HTR-8/SVneo (cell line): ENCODE measurements at places on chromosomes 2 and 18.

GRCh38 chr2:124325667-124326440 is 300.8 kb downstream of the CNTNAP5 start:
- no peak for DNase-seq

GRCh38 chr2:232418466-232419244 is 12.0 kb downstream of the ALPG start:
- peak; percentile 36 for DNase-seq

DNA sequence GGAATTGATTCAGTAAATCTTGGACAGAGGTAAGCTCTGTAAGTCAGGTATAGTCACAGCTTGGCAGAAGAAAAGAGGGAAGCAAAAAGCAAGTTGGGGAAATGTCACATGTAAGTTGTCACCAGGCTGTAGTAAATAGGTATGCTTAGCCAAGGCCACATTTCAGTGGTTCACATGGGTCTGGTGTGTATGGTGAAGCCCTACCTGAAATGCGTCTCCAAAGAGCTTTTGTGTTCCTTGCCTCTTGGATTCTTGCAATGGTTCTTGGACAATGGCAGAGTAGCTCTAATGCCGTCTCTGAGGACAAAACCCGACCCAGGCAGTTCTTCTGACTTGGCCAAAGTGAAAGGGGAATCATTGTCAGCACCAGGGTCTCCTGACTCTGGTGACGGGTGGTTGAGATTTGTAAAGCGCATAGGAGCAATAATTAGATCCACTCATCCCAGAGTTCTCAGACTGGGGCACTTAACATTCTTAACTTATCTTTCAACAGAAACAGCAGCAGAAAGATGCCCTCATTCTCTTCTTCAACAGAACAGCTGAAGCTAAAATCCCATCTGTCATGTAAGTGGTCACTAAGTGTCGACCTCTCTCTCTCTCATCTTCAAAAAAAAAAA is 34.4 kb upstream of the RPL37A start:
- DNase-seq: no peak

DNA sequence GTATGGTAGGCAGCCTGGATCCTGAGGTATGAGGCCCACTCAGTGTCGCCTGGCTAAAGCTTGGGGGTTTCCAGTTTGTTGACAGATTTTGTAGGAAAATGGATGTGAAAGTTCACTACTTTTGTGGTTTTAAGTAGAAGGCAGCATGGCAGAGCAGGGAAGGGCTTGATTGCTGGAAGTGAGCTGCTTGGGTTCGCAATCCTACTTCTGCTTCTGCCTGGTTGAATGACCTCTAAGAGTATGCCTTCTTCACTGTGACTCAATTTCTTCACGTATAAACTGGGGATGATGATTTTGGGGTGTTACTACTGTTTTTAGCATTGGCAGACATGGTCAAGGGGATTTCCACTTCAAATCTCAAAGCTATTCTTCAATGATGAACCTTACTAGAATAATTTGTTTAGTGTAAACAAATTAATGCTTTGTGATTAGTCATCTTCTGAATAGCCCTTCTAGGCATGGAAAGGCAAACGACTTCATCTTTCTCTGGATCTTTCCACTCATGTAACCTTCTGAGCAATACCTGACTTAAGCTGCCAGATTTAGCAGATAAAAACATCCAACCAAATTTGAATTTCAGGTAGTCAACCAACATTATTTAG is 13.2 kb downstream of the BMP10 start:
- no peak for DNase-seq

DNA sequence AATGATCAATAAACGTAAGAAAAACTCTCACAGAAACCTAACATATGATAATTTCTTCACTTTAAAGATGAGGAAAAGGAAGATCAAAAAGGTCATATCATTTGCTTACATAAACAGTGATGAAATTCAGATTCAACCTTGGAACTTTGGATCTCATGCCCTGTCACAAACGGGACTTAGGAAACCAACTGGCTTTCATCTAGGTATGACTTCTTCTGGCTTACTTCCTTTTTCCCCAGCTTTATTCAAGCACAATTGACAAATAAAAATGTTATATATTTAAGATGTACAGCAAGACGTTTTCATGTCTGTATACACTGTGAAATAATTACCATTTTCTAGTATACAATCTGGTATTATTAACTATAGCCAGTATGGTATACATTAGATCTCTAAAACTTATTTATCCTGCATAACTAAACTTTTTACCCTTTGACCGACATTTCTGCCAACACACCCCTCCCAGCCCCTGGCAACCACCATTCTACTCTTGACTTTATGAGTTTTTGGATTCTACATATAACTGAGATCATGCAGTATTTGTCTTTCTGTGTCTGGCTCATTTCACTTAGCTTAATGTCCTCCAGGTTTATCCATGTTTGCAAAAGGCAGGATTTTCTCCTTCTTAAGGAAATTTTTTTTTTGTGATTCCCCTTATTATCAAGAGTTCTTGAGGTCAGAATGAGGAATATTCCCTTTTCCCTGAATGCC is 46.0 kb upstream of the COBLL1 start:
- DNase-seq: no peak

- DNase-seq: no peak
These were observed 254.0 kb upstream of the SLC14A2 start for GRCh38 chr18:45361125-45361851.

GRCh38 chr2:190877436-190877835 is 3.2 kb upstream of the GLS start:
- no peak for DNase-seq

GRCh38 chr2:77977471-77978063 is 455.4 kb upstream of the LRRTM4 start:
- no peak for DNase-seq

DNA sequence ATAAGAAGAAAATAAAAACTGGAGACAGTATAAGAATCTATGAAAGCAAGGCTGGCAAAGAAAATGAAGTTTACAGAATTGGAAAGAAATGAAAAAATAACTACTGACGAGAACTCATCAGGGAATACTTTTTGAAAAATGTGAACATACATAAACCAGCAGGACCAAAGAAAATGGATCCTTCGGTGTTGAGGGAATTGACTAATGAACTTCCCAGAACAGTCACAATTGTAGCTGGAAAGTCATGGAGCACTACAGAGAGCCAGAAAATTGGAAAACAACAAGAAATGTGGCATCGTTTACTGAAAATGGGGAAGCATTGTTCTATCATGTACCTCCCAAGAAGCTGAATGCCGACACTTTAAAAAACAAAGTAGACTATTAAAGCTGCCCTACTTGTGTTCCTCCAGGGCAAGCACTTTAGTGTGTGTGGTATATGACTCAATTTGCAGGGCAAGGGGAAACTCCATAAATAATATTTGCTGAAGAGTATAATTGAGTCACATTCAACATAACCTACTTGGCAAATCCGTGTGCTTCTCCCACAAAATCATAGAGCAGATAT is 1221.6 kb upstream of the NRXN1 start:
- DNase-seq: no peak

DNA sequence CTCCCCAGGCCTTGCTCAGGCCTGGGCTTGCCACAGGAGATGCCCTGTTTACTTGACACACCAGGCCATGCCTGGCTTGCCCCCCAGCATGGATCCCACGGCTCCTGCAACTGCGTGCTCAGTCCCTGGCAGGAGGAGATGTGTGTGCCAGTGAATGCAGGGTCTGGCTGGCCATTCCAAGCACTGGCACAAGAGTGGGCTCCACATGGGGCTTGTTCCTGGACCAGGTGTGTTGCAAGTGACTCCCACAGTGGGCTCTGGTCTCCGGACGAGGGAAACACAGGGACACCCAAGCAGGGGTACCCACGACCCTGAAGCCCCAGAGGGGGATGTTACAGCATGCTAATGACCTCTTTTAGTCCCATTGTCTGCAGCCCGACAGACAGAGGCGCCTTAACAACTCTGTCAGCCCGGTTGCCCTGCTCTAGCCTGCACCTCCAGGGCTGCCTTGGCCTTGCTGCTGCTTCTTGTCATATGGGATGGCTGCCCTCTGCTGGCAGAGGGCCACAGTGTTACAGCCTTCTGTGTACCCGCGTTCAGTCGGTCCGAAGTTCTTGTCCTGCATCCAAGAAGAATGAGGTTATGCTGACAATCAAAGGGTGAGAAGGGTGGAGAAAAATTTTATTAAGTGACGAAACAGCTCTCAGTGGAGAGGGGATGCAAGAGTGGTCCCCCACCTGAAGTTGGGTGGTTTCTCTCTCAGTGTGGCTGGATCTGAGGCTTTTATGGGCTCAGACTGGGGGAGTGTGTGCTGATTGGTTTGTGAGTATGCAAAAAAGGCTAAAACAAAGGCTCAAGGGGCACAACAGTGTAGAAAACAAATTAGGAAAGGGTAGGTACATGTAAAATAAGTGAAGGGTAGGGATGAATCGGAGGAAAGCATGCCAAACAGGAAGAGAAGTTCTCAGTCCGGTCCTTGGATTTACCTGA is 180.4 kb downstream of the MBD5 start:
- DNase-seq: peak; percentile 15

- DNase-seq: no peak
These were observed 62.3 kb upstream of the NABP1 start for GRCh38 chr2:191615596-191615995.

- DNase-seq: peak; percentile 23
These were observed 114.5 kb downstream of the PIEZO2 start for GRCh38 chr18:11034884-11035283.

DNA sequence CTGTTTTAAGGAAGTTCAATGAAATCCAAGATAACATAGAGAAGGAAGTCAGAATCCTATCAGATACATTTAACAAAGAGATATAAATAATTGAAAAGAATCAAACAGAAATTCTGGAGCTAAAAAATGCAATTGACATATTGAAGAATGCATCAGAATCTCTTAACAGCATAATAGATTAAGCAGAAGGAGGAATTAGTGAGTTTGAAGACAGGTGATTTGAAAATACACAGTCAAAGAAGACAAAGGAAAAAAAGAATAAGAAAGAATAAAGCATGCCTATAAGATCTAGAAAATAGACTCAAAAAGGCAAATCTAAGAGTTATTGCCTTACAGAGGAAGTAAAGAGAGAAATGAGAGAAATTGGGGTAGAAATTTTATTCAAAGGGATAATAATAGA is 204.1 kb downstream of the SS18 start:
- DNase-seq: no peak

DNA sequence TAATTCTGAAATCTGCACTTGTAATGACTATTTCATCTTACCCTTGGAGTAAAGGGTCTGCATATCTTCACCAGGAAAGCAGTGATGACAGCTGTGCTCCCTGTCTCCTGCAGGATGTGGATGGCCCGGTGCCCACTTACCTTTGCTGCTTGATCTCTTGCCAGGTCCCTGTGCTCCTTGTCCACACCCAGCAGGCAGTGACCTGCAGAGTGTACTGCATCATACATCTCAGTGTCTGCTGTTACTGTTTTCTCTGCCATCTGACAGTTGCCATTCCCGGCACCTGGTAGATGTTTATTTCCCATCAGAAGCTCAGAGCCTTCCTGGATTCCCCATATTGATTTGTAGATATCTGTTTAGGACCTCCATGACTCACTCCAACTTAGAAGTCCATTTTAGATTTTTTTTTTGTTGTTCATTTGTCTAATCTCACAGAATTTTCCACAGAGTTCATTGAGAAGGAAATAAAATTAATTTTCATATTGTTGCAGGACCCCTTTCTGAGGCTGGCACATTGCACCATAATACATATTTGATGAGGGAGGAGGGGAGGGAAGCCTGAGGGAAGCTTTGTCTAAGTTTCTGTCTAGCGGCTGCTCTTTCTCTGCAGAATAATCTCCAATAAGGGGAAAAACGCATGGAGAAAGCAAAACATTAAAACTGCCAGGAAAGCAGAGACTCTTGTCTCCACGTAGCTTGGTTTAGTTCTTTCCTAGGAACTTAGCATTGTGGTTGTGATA is 697.5 kb upstream of the RAB6C start:
- no peak for DNase-seq

DNA sequence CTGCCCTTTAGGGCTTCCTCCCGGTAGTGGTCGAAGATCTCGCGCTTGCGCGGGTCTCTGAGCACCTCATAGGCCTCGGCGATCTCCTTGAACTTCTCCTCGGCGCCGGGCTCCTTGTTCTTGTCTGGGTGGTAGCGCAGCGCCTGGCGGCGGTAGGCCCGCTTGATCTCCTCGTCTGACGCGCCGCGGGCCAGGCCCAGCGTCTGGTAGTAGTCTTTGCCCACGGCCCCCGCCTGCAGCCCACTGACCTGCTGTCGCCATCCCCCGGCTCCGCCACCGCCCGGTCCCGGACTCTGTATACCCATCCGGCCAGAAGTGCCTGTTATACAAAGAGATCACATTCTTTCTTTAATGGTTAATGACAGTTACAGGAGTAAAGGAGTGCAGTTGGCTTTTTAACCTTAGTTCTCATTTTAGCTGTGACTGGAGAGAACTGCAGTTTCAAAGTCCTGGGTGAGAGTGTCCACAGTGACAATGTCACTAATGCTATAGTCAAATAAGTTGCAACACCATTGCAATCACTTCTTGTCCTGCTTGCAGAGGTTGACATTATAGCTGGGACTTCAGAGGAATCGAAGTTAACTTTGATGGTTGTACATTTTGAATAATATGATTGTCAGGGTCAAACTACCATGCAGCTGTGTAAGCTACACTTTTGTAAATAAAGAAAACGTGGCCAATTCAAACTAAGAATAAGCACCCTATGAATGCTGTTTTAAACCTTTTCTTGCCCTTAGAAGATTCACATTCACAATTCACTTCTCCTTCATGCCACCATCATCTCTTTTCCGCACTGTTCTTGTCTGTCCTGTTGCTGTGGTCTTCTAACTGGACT is 35.3 kb upstream of the CAVIN2 start:
- DNase-seq: no peak

DNA sequence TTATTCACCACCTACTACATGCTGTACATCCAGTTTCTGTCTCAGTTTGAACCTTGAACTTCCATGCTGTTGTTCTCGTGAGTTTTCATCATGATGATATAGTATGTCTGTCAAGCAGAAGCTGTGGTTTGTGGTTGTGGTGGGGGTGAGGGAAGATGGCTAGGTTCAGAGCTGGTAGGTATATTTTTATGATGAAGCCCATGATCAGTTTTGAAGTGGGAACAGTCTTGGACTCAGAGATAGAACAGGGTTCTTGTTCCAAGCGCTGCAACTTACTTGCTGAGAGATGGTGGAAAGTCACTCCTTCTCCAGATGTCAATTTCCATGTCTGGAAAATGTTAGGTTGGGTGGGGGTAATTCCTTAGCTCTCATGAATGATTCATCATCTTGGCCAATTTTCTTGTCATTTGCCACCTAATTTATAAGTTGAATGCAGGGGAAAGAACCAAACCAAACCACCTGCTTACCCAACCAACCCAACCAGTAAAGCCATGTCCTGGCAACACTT is 21.6 kb downstream of the PMAIP1 start:
- no peak for DNase-seq

DNA sequence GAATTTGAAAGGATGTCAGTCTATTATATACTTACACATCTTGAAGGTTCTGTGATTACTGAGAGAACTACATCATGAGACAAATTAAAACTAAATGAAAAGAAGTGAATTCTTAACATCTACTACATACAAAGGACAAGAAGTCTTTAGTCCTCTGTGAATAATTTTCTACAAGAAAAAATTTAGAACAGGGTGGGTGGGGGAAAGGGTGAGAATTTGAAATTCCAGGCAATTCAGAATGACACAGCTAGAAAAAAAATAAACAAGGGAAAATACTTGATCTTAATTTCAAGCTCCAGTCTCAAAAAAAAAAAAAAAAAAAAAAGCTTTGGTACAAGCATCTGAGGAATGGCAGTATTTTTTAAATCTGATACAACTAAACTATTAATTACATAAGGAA is 15.5 kb downstream of the CUL3 start:
- DNase-seq: no peak
